ENCODE measurements at places on chromosomes 6 and 20. TPM values are rescaled to one million over a fixed set of nuclear protein-coding genes. Genes with fewer than 3 reads are reported as not detected.

RIPOR2 gene
- total RNA-seq = 49.0 TPM

SOX18 gene
- total RNA-seq = 244 TPM

RIPPLY2 gene
- not detected for total RNA-seq

PROKR2 gene
- total RNA-seq = not detected

PPIL4 gene
- 8.9 TPM for total RNA-seq

APCDD1L gene
- 2.1 TPM for total RNA-seq

SNAP91 gene
- total RNA-seq = 0.64 TPM

OR12D3 gene
- not detected for total RNA-seq

FUT9 gene
- not detected for total RNA-seq

TREM1 gene
- total RNA-seq = not detected

MYLK4 gene
- not detected for total RNA-seq

OPRM1 gene
- not detected for total RNA-seq

MRPS18B gene
- total RNA-seq = 33.0 TPM

RSPO3 gene
- 0.53 TPM for total RNA-seq

AVP gene
- total RNA-seq = not detected

BTN1A1 gene
- not detected for total RNA-seq

LBP gene
- 18.8 TPM for total RNA-seq

IL17A gene
- total RNA-seq = not detected

MRAP2 gene
- 47.3 TPM for total RNA-seq

OXT gene
- total RNA-seq = not detected

CCM2L gene
- 38.6 TPM for total RNA-seq

BANF2 gene
- not detected for total RNA-seq

REV3L gene
- 91.5 TPM for total RNA-seq

NANP gene
- total RNA-seq = 2.6 TPM

TGM3 gene
- total RNA-seq = not detected

BMP7 gene
- total RNA-seq = not detected
